DMS79 (cell line): ENCODE measurements at places on chromosomes 1 and 21.

DNA sequence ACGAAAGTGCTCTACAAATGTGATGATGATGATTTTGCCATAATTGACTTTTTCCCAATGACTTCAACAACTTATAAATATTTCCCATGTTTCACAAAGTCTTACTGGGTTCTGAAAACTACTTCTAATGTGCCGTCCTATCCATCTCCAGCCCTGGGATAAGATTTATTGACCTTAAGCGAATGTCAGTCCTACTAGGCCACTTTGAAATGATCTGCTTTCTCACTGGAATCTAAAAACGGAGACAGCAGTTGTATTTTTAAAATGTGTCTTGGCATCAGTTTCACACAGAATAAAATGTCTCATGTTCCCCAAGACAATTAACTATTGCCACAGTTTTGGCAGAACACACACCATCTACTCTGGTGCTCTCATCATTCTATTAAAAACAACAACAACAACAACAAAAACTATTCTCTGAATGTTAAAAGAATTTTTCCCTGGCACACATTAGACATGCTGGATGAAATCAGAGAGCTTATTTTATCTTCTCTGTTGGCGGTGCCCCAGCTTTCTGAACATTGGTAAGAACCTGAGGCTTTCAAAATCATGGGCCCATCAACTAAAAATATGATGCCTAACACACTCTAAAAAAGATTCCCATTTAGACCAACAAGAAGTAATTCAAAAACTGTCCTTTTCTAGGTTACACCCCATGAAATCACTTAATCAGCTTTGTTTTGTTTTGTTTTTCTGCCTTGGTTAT is 23.1 kb upstream of the DNASE2B start:
- DNase-seq = no peak

GRCh38 chr1:213066363-213066762 is 15.3 kb downstream of the RPS6KC1 start:
- DNase-seq = no peak

DNA sequence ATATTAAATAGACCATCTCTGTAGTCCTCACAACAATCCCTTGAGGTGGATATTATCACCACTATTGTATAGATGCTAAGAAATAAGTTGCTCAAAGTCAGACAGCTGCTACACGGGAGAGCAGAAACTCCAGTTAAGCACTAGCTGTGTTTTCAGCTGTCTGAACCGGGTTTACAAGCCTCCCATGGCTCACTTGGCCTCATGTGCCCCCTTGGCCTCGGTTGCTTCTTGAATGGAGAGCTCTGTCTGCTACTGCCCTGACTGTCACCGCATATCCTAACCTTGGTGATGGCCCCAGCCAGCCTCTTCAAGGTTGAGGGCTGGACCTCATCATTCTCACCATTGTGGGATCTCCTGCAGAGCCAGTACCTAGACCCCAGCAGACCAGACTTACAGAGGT is 123.4 kb downstream of the AK5 start:
- DNase-seq = no peak

DNA sequence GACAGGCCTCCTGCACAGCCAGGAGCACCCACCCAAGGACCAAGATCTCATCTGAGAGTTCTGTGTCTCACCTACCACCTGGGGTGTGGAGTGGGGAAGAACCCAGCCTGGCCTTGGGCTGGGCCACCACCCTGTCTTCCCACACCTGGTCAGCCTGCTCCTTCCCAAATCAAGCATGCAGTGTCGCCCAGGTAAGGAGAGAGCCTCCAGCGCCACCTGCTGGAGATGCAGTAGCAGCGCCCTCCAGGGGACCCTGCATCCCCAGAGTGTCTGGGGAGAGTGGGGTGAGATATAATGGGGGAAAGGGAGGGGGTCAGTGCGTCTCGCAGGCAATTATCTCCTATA is 32.3 kb downstream of the KIAA2013 start:
- peak; percentile 41 for DNase-seq

DNA sequence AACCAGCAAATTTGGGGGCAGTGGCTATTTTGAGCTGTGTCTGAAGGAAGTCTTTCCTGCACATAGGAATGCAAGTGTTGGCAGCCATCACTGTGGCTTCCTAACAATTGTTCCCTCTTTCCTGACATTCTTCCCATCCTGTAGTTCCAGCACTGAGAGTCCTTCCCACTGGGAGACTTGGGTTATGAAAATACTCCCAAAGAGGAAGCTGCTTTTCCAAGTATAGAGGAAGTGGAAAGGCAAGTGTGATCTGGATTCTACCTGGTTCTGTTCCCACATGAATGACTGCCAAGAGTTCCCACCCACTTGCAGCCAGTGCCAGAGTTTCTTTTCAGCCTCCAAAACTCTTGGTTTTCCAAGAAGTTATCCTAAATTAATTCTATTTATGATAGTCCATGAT is 98.5 kb upstream of the CD53 start:
- DNase-seq = no peak

- DNase-seq = no peak
These were observed 64.5 kb upstream of the SLC44A3 start for GRCh38 chr1:94755675-94756074.

DNA sequence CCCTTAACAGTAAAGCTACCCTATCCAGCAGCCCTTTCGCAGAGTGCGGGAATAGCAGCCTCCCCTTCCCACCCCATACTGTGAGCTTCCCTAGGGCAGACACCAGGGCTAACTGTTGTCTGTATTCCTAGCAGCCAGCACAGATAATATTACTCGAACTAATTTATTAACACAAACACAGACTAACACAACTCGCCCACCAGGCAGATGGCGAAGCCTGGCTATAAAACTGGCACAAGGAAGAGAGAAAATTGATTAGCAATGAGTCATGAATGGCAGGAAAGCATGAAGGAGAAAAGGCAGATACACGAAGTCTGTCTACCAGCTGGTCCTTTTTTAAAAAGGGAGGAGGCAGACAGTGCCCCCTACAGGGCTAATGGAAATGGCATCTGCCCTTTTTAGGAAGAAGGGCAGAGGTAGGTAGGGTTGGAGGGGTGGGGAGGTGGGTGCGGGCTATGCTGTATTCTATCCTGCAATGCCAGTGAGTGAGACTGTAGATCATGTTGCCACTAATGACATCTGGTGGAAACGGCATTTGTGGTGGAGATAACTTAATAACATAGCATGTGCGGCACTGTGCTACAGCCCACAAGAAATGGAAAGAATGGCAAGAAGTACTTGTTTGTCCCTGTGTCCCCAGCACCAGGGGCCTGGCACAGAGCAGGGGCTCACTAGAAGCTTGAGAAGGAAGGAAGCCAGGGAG is 30.6 kb upstream of the CTPS1 start:
- no peak for DNase-seq

- no peak for DNase-seq
These were observed 5.1 kb upstream of the ZNF326 start for GRCh38 chr1:89989799-89990198.

GRCh38 chr1:83029916-83030315 is 969.0 kb downstream of the TTLL7 start:
- DNase-seq = no peak

GRCh38 chr1:69523461-69523860 is 44.3 kb upstream of the LRRC7 start:
- DNase-seq = no peak

DNA sequence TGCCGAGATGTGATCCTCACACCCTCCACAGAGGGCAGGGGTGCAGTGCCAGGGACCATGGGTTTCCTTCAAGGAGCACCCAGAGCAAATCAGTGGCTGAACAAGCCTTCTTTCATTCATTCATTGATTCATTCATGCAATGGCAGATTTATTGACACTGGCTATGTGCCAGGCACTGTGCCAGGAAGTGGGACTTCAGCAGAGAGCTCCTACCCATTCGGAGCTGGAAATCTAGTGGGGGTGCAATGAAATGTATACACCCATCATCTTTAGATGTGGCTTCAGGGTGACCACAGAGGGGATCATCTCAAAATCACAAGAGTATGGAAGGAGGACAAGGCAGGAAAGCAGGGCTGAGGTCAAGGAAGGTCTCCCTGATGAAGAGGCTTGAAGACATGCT is 18.9 kb downstream of the SLC6A9 start:
- no peak for DNase-seq
